ENCODE measurements at places on chromosomes 4 and X. TPM values are rescaled to one million over a fixed set of nuclear protein-coding genes. Genes with fewer than 3 reads are reported as not detected.

Gene CYSLTR1
- 0.72 TPM for total RNA-seq

- no peak overlapping the region for H3K27ac ChIP-seq
- no peak for DNase-seq
- H3K27me3 ChIP-seq, result no peaks in the 10 kb centered on the region
- no peak overlapping the region for H3K4me3 ChIP-seq
These were observed 18.0 kb downstream of the HPSE start for GRCh38 chr4:83316459-83317165.

GRCh38 chr4:10088135-10089010, 28.2 kb downstream of the WDR1 start:
- H3K27me3 ChIP-seq, result no peaks in the 10 kb centered on the region
- no peak for DNase-seq
- H3K4me1 ChIP-seq, result peaks cover 21% of the 10 kb centered on the region
- peak overlapping the region; percentile 70 for H3K27ac ChIP-seq
- peaks cover 94% of the 10 kb centered on the region for H3K36me3 ChIP-seq

DNA sequence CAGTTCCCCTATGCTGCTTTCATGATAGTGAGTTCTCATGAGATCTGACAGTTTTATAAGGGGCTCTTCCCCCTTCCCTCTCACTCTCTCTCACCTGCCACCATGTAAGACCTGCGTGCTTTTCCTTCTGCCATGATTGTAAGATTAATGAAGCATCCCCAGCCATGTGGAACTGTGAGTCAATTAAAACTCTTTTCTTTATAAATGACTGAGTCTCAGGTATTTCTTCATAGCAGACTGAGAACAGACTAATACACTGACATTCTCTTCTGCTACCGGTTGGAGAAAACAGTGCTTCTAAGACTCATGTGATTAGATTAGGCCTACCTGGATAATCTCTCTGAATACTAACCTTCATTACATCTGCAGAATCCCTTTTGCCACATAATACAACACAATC, 45.4 kb upstream of the TRPC5OS start:
- no peak for DNase-seq
- no peak overlapping the region for H3K4me3 ChIP-seq
- no peaks in the 10 kb centered on the region for H3K36me3 ChIP-seq
- H3K27me3 ChIP-seq, result no peaks in the 10 kb centered on the region

GRCh38 chr4:10715696-10716095, 31.1 kb upstream of the CLNK start:
- no peaks in the 10 kb centered on the region for H3K36me3 ChIP-seq
- H3K27ac ChIP-seq, result no peak overlapping the region
- no peaks in the 10 kb centered on the region for H3K4me1 ChIP-seq
- H3K4me3 ChIP-seq, result no peak overlapping the region

Measured in stomach (tissue), 19 donors.